Activated naive CD4-positive, alpha-beta T cell treated with anti-CD3 and anti-CD28 coated beads, Interleukin-2, amount 50 U/mL, for 72 hours (primary cell): ENCODE measurements at places on chromosomes 2 and 18. TPM values are rescaled to one million over a fixed set of nuclear protein-coding genes. Genes with fewer than 3 reads are reported as not detected.
A peak's percentile ranks its signal among the peaks of the same experiment; 100 is the strongest.

Gene MC2R
- total RNA-seq, result not detected

Gene MYO3B
- total RNA-seq, result 0.27 TPM

- no peak for DNase-seq
Observed at GRCh38 chr2:126909366-126909765, 10.7 kb downstream of the TEX51 start.

DNA sequence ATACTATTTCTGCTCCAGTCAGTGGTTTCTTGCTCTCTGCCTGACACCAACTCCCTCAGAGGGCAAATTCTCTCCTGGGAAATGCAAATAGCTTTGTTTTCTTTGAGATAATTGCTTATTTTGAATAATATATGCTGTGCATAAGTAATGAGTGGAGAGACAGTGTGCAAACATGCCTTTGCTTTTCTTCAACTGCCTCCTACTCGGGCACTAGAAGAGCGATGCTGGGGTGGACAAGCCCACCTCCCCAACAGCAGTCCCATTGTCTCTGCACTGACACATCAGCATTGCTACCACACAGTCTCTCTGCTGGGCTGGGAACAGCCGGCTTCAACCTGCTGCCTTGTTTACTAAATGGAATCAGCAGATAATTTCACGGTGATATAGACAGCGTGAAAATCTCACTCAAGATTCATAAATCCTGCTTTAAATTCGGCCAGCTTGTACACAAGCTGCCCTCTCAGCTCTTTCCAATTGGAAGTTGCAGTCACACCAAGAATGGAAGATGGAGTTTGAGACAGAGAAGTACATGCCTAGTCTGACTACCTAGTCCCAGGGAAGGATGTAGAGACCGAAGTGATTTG lies 694.5 kb downstream of the TDRD15 start:
- DNase-seq, result no peak

DNA sequence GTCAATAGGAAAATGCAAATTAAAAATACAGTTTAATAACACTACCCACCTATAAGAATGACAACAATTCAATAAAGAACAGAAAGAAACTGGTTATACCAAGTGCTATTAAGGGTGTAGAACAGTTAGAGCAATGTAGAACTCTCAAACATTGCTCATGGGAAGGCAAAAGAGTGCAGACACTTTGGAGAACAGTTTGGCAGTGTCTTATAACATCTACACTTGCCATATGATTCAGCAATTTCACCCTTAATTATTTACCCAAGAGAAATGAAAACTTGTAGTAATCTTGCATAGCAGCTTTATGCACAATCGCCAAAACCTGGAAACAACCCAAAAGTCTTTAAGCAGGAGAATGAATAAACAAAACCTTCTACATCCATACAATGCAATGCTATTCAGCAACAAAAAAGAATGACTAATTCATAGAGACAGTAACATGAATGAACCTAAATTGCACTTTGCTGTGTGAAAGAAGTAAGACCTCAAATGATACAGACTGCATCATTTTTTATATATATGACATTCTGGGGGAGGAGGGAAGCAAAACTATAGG lies 455.2 kb downstream of the THSD7B start:
- DNase-seq, result no peak

DNA sequence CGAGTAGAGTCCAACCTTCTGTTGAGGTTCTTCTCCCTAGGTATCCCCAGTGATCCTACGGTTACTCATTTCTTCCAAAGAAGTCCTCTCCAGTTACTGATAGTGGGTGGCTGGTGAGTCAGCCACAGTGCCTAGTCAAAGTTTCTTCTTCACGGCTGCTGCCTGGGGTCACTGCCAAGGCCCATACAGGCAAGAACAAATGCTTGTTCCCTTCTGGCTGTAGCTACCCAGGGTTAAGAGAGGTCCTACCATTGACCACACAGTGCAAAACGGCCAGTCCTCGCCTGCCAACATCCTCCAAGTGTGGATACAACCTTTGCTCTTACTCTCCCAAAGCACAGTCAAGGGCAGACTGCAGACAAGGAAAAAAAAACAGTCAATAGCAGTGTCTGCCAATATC lies 2.9 kb upstream of the PTPN4 start:
- DNase-seq, result peak; percentile 60

GRCh38 chr2:84194949-84195644 lies 264.0 kb downstream of the SUCLG1 start:
- DNase-seq, result no peak

DNA sequence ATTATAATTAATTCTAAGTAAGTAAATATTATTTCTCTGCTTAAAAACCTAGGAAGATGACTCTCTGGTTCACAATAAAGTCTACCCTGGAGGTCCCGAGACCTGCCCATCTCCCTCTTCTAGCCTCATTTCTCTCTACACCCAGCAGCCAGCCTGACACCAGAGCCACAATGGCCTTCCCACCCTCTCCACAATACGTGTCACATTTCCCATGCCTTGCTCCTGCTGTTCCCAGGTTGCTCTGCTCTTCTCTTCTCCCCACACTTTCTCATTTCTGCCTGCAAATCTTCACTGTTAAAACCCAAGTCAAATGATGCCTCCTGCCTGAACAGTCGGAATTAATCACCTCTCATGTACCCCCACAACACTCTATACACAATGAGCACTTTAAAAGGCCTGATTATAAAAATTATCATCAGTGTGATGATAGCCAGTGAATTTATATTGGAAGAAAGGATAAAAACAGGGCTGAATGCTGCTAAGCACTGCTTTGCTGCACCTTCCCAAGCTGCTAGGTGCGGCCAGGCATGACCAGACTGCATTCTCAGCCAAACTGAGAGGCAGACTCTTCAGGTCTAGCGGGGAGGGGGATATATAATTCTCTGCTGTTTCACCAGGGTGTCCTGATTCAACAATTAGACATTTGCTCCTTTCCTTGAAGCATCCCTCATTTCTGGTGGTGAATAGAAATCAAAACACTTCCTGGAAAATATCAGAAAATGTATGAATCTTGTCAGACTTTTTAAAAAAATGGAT lies 160.6 kb downstream of the DTNA start:
- no peak for DNase-seq

GRCh38 chr2:158495175-158495574 lies 38.4 kb downstream of the PKP4 start:
- DNase-seq, result no peak

DNA sequence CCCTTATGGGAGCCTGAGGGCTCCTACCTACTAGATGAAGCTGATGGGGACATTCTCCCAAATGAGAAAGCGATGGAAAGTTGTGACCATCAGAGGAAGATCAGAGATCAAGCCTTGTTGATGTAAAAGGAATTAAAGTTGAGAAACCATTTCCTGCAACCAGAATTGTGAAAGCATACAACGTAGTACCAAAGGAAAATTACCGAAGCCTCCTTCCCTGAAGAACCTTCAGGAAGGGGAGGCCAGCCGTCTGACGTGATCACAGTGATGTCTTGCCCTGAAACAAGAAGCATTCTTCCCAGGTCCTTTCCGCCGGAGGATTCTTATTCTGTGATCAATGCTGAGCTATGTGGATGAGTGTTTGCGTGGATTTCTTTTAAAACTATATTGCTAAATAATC lies 211.6 kb upstream of the TNP1 start:
- no peak for DNase-seq

- no peak for DNase-seq
Observed at GRCh38 chr2:109340381-109340780, 211.4 kb downstream of the SH3RF3 start.

DNA sequence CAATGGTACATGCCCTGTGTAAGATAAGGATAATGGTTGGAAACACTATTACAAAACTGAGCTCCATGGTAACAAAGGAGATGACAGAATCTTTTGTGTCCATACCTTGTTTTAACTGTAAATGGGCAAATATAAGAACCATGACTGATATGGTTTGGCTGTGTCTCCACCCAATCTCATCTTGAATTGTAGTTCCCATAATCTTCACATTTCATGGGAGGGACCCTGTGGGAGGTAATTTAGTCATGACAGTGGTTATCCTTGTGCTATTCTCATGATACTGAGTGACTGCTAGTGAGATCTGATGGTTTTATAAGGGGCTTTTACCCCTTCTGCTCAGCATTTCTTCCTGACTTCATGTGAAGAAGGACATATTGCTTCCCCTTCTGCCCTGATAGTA lies 211.7 kb upstream of the RGPD4 start:
- DNase-seq, result no peak

DNA sequence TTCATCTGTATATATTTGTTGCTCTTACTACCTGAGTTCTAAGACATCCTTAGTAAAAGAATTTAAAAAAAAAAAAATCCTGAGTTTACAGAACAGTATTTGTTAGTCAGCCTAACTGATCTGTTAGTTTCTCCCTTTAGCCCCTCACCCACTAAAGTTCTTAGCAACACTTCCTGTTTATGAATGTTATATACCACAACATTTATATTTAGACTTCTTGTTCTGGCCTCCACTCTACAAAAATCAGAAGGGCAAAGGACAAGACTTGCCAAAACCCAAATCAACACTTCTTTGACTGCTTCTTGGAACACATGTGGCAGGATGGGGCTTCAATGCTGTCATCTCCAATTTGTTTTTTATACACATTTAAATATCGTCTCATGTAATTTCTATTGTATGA lies 71.1 kb downstream of the MGAT5 start:
- DNase-seq, result no peak

DNA sequence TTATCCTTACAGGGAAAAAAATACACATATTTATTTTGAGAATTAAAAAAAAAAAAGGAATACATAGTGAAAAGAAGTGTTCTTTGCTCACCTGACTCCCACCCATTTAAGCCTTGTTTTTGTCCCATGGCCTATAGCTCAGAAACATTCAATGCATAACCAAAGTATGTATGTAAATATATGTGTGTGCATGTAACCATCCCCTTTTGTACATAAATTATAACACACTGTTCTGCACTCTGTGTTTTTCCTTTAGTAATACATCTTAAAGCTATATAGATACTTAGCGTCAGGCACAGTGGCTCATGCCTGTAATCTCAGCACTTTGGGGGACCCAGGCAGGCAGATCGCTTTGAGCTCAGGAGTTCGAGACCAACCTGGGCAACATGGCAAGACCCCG lies 21.8 kb downstream of the MDH1 start:
- no peak for DNase-seq

GRCh38 chr2:223494496-223494895 lies 107.7 kb downstream of the SCG2 start:
- DNase-seq, result no peak

DNA sequence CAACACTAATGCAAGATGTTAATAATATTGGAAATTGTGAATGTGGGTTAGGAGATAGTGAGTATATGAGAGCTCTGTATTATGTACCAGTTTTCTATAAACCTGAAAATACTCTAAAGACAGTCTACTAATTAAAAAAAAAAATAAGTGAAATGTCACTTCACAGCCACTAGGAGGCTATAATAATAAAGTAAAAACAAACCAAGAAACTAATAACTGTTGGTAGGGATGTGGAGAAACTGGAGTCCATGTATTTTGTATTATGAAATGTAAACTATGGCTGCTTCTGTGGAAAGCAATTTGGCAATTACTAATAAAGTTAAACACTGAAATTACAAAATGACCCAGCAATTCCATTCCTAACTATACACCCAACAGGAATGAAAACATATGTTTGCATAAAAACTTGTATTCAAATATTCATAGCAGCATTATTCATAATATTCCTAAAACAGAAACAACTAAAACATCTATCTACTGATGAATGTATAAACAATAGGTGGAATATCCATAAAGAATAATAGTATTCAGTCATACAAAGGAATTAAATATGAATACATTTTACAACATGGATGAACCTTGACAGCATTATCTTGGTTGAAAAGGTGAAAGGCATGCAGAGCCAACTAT lies 36.2 kb downstream of the CCDC178 start:
- no peak for DNase-seq

- no peak for DNase-seq
Observed at GRCh38 chr2:197254776-197255530, 55.6 kb downstream of the ANKRD44 start.

GRCh38 chr2:104774631-104775030 lies 79.3 kb upstream of the POU3F3 start:
- DNase-seq, result no peak

GRCh38 chr2:30847329-30847728 lies 40.1 kb upstream of the CAPN13 start:
- DNase-seq, result no peak

GRCh38 chr2:2795438-2796091 lies 464.5 kb upstream of the MYT1L start:
- no peak for DNase-seq
